ENCODE measurements at places on chromosomes 3 and 15.

DNA sequence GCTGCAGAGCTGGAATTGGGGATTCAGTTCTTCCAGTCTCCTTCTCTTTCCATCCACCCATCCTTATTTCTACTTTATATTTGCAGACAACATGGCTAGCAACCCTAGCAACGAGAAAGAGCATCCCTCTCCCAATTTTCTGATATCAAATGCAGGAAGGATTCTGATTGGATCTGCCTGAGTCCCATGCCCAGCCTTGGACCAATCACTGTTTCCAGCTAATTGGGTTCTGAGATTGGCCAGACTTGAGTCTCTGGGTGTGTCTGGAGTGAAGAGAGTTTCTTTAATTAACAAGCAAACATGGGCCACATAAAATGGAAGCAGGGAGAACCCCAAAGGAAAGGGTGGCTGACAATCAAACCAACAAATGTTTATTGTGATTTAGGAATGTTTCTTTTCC lies 60.6 kb downstream of the TMEM39A start:
- DNase-seq: no peak

- no peak for DNase-seq
Observed at GRCh38 chr3:136152176-136152843, 43.8 kb downstream of the MSL2 start.

- DNase-seq: no peak
Observed at GRCh38 chr3:139309880-139310279, 33.9 kb upstream of the MRPS22 start.

DNA sequence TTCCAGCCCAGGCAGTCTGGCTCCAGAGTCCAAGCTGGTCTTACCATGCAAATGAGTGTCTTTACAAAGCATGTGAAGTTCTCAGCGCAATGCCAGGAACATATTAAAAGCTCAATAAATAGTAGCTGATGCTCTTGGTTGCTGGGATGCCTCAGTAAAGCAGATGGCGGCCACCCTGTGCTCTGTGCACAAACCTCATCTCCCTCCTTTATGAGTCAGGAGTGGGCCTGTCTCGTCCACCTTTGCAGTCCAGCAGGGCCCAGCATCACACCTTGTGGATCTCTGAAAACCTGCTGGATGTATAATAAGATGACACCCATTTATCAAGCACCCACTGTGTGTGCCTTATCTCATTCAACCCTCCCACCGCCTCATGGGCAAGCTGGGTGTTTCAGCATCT lies 42.7 kb downstream of the FAM174B start:
- no peak for DNase-seq

- no peak for DNase-seq
Observed at GRCh38 chr3:16028604-16029003, 145.9 kb upstream of the GALNT15 start.

GRCh38 chr15:92502336-92502735 lies 108.7 kb downstream of the ST8SIA2 start:
- DNase-seq: no peak

DNA sequence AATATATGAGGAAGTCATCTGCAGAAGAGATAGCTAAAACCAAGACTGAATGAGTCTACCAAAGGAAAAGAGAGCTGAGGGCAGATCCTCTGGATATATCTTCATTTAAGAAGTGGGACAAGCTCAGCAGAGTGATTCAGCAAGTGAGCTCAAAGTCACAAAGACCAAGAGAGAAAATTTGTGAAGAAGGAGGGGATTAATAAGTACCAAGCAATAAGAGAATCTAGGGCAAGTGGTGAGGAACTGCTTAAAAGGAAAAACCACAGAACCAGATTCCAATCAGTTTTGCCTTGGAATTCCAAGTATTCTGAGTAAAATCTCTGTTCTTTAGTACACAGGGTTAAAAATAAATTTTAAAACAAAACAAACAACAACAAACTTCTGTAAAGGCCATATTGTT lies 3.6 kb downstream of the EHHADH start:
- DNase-seq: no peak

- DNase-seq: no peak
Observed at GRCh38 chr3:197555281-197556261, at the start of gene BDH1. Gene BDH1 (minus strand): TSS chr3:197555968. CDS start chr3:197546443, 9,525 bp downstream.

- no peak for DNase-seq
Observed at GRCh38 chr3:37922721-37923568, 61.3 kb downstream of the CTDSPL start.

DNA sequence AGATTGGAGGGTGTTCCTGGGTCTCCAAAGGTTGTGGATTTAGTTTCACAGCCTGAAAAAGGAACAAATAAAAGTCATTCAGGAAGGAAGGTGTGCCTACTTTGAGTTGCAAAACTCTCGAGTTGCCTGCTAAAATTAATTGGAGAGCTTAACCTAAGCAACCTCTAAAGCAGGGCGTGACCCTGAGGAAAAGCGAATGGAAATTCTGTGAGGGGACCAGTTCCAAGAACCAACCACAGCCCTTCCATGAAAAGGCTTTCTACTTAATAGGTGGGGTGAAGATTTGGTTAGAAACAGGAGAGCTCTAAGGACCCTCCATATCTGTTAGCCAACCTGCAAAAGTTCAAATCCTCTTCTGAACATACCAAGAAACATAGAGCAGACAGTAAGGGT lies 1.5 kb downstream of the CD80 start:
- DNase-seq: no peak

DNA sequence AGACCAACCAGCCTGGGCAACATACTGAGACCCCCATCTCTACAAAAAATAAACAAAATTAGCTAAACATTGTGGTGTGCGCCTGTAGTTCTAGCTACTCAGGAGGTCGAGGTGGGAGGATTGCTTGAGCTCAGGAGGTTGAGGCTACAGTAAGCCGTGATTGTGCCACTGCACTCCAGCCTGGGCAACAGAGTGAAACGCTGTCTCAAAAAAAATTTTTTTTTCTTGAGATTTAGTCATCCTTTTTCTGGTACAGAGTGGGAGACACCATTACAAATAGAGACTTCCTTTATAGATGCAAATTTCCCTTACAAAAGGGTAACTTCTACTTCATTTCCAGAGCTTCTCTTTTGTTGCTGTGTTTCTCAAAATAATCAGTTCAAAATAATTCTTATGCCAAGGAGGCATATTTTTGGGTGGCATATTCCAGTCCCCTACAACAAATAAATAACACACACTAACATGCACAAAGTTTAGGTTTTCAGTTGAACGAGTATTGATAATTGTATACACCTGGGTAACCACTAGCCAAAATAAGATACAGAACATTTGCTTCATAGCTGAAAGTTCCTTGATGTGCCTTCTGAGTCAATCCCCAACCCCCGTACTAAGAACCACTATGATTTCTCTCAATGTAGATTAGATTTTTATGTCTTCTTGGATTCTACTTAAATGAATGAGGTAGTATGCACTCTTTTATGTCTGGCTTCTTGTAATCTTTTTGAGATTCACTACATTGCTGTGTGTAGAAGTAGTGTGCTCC lies 248.9 kb upstream of the PROK2 start:
- DNase-seq: no peak

GRCh38 chr15:68650901-68651709 lies 72.3 kb downstream of the CORO2B start:
- no peak for DNase-seq

GRCh38 chr3:9111417-9111816 lies 138.0 kb downstream of the SRGAP3 start:
- DNase-seq: no peak

GRCh38 chr3:44562147-44562546 lies 7.2 kb downstream of the ZKSCAN7 start:
- DNase-seq: no peak

DNA sequence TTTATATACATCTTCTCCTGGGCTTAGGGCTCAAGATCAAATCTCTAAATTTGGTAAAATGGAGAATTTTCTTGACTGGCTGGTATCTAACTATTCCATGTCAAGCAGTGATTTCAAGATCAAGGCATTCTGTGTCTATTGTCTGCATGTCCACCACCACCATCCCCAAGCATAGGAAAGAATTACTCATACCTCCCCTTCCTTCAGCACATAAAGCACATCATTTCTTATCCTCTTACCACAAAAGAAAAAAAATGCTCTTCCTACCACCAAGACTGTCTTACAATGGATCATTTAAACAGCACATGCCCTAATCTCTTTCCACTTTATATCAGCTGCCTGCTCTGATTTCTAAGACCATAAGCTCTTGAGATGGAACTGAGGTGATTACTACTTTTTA lies 470.5 kb upstream of the THBS1 start:
- DNase-seq: no peak

- DNase-seq: no peak
Observed at GRCh38 chr15:69454953-69455352, 2.3 kb downstream of the RPLP1 start.

GRCh38 chr15:68149059-68149458 lies 56.1 kb downstream of the CALML4 start:
- DNase-seq: no peak

GRCh38 chr3:12822725-12823373 lies 18.5 kb downstream of the RPL32 start:
- DNase-seq: no peak

DNA sequence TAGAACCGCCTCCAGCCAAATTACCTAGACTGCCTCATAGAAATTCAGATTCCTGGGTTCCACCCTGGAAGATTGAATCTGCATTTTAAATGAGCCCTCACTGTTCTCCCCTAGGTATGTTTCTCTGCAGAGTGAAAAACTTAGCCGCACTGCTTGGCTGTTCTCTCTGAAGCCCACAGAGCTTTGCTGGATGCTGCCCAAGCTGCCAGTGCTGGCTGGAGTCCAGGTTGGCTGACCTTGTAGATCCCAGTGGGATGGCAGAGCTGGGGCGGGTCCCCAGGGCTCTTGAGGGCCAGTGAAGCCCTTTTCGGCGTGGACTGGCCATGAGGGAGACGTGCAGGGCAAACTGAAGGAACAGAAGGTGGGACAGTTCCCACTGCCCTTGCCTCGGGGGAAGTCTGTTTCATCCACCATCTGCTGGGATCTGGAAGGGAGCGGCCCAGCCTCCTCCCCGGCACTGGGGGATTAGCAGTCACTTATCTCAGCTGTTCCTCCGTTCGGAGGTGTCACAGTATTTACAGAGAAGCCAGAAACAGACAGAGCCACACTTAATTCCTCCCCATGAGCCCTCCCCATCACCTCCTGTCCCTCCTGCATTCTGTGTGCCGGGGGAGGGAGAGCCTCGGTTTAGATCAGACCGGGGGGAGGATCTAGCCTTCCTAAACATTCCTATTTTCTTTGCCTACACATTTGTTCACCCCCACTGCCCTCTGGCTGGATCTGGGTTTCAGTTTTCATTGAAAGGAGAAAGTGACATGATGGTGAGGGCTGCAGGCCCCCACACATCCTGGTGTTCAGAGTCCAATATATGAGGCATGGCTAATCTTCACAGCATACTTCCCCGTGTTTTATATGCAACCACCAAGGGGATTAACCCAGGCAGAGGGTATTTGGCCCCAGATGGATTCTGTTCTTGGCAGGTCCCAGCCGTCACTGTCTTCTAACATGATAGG lies 4.1 kb upstream of the ACTC1 start:
- DNase-seq: no peak

DNA sequence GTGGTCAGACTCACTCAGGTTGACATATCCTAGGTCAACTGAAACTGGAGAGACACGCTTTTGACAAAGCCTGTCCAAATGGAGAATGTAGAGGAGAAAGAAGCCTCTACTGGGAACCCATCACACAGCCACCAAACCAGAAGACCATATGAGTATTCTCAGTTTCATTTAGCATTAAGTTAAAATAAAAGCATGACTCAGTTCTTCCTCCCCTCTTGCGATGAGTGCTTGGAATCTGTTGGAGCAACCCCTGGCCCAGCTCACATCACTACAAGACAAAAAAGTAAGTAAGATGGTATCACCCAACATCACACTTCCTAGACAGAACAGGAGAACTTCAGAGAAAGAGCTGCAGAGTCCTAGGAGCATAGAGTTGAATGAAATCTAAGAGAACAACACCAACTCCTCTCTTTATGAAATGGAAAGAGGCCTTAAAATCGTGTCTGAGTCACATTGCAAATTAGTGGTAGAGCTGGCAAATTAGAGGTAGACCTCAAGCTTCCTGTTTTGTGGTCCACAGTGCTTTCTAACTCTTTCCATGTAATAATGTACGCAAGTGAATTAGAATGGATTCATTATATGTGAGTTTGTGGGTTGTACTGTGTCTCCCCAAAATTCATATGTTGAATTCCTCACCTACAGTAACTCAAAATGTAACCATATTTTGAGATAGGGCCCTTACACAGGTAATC lies 51.2 kb downstream of the FGF12 start:
- DNase-seq: no peak

DNA sequence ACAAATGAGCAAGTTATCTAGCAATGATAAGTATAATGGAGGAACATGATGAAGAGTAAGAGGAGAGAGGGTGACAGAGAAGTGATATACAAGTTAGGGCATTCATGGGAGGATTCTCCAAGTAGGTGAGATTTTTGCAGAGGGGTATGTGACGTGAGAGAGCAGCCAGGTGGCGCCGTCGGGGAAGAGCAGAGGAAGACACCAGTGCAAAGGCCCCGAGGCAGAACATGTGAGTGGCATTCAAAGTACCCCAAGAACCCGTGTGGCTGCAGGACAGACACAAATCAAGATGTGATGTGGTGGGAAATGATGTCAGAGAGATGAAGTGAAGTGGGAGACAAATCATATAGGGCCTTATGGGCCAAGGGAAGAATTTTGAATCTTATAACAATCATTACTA lies 81.8 kb upstream of the GRM7 start:
- DNase-seq: no peak

GRCh38 chr15:41511331-41511898 lies 2.2 kb downstream of the LTK start:
- no peak for DNase-seq

DNA sequence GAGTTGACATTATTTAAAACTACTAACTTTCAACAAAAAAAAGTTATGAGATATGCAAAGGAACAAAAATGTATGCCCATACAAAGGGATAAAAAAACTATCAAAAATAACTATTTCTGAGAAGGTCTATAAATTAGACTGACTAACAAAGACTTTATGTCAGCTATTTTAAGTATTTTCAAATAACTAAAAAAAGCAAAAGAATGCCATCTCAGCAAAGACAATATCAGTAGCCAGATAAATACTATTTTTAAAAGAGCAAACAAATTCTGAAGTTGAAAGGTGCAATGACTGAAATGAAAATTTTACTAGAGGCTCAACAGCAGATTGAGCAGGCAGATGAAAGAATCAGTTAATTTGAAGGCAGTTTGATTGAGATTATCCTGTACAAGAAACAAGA lies 3.6 kb upstream of the STRIT1 start:
- no peak for DNase-seq

GRCh38 chr3:36373666-36374065 lies 6.6 kb upstream of the STAC start:
- no peak for DNase-seq

DNA sequence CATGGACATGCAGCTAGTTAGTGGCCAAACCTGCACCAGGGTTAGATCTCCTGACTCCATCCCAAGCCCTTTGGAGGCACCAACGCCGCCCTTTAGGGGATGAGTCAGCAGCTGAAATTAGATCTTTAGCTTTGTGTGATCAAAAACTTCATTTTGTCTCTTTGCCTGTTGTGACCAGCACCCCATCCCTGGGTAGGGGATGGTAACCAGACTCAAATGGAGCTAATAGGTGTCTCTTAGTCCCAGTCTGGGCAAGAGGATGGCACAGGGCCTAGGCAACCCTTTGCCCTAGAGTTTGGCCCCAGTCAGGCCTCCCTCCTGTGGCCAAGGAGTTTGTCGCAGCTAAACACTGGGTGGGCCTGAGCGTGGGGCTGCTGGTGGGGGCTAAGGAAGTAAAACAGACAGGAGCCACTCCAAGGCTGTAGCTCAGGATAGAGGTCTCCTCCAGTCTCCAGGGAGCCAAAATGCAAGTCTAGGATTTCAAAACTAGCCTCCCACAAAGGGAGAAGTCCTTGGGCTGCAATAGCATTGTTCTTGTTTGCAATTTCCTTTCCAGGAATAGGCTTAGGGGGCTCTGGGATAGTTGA lies 105.1 kb downstream of the CPN2 start:
- DNase-seq: no peak

GRCh38 chr15:39792025-39792843 lies 9.6 kb upstream of the FSIP1 start:
- no peak for DNase-seq

Data from LNCaP clone FGC (cell line).